ENCODE measurements at places on chromosomes 6 and 20.
A peak's percentile ranks its signal among the peaks of the same experiment; 100 is the strongest.

GRCh38 chr6:17159240-17159639 is 57.4 kb downstream of the STMND1 start:
- no peak for DNase-seq

DNA sequence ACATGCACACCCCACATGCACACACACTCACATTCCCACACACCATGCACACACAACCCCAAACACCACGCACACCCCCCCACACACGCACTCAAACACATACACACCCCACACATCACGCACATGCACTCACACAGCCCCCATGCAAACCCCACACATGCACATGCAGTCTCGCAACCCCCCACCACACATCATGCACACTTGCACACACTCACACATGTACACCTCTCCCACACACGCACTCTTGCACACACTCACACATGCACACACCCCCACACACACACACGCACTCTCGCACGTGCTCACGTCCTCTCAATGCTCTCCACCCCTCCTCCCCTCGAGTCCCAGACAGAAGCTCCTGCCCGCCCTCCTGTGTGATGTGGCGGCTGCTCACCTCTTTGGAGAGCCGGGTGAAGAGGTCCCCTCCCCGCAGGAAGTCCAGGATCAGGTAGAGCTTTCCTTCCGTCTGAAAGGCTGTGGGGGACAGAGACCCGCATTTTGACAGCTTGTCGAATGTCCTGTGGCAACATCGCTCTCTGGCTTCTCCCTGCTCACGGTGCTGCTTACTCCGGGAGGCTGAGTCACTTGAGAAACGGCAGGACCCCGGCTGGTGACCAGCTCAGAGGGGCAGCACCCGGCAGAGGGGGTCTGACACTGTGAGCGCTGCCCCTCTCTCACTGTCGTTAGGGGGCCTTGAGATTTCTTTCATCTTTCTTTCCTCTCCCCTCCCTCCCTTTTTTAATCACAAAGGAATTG is 78.5 kb downstream of the RAMACL start:
- no peak for DNase-seq

DNA sequence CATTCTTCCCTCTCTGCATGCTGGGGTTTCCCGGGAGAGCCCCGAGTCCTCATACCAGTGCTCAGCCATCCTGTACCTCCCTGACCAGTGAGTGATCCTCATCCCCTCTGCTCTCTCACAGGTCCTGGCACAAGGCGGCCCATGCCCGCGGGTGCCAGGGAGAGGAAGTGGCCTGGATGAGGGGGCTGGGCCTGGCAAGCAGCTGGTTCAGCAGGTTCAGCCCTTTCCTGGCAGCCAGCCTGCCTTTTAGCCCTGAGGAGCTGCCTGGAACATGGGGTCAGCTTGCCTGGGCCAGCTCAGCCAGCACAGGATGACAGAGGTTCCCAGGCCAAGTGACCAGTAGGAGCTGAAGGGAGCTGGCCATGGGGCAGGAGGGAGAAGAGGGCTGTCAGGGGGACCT is 10.9 kb downstream of the MOCS1 start:
- no peak for DNase-seq

DNA sequence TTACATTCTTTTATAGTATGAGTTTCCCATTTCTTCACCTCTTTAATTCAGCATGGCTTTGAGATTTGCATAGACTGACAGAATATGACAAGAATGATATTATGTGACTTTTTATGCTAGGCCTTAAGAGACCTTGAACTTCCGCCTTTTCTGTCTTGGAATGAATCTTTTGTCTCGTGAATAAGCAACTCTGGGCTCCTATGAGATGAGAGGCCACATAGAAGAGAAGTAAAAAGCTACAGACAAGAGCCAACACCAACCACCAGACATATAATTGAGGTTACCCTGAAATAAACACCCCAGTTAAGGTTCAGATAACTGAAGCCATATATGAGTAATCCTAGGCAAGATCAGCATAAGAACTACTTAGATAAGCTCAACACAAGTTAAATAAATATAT is 600.8 kb downstream of the MEI4 start:
- no peak for DNase-seq

GRCh38 chr6:127992144-127992543 is 91.3 kb upstream of the THEMIS start:
- DNase-seq: no peak

GRCh38 chr20:50294164-50295088 is 103.8 kb downstream of the CEBPB start:
- no peak for DNase-seq

GRCh38 chr6:999552-999951 is 306.6 kb upstream of the EXOC2 start:
- DNase-seq: no peak

DNA sequence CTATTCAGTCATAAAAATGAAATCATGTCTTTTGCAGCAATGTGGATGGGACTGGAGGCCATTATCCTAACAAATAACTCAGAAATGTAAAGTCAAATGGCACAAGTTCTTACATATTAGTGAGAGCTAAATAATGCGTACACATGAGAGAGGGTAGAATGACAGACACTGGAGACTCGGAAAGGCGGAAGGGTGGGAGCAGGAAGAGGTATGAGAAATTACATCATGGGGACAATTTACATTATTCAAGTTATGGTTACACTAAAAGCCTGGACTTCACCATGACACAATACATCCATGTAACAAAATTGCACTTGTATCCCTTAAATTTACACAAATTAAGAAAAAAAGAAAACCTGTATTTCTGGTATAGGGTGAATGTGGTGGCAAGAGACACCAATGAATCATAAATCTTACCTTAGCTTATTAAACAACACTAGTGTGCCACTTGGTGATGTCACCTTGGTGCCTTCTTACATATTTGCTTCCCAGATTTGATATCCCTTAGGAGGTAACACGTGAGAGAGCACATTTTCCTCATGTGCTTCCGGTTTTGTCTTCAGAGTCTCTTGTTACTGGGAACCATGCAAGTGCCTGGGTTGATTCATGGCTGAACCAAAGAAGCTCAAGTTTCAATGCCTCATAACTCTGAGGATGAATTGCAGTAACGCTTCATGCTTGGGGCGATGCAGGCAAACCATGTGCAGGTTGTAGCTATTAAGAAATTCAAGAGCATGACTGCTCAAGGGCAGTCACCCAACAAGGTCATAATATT is 84.6 kb downstream of the DCDC2 start:
- DNase-seq: no peak

DNA sequence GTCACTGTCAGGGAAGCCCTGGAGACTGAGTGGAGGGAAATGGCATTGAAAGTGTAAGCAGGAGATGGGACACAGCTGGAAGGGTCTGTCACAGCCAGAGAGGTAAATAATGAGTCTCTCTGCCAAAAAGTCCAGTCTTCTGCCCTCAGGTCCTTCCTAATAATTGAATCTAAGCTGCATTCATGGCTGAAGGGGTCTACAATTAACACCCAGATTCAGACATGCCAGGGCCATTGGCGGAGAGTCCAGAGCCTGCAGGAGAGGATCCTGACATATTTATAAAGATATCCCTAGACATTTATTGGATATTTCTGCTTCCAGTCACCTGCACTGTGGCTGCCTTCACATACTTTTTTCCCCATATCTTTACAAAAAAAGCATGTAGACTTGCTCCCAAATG is 89.0 kb downstream of the LRFN2 start:
- DNase-seq: no peak

GRCh38 chr6:55594442-55594841 is 15.4 kb upstream of the HMGCLL1 start:
- DNase-seq: no peak

DNA sequence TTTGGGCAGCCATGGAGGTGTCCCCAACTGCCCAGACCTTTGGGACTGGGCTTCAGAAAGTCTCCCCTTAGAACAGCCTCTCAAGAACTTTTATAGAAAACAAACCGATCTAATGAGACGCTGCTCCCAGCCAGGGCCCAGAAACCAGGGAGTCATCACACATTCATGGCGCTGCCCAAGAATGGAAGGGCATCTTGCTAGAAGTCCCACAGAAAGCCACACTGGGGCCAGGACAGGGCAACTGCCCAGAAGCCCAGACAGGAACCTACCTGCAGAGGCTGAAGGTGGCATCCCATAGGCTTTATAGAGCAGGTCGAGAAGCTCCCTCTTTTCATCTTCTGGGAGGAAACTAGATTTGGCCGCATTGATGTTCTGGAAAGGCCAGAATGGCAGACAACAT is 31.5 kb downstream of the ADA start:
- no peak for DNase-seq

GRCh38 chr20:354298-354977 is 7.5 kb downstream of the NRSN2 start:
- peak; percentile 64 for DNase-seq

- DNase-seq: no peak
Measured at GRCh38 chr6:54801669-54802068, 44.9 kb upstream of the FAM83B start.

DNA sequence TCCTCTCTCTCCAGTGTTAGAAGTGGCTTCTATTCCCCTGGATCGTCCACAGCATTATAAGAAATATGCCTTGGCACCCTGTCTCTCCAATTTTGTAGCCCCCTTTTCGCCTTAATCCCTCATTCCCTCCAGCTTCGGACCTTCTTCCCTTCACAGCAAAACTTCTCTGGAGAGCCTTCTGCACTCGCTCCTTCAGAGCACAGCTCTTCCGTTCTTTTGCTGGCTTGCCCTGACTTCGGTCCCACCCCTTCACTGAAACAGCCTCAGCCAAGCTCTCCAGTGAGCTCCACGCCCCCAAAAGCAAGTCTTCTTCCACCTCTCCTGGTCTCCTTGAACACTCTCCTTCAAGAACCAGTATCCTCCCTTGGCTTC is 134.7 kb upstream of the RNF24 start:
- no peak for DNase-seq

GRCh38 chr6:156161471-156161870 is 615.7 kb upstream of the ARID1B start:
- DNase-seq: no peak

GRCh38 chr6:15841937-15842726 is 179.3 kb upstream of the DTNBP1 start:
- DNase-seq: no peak

DNA sequence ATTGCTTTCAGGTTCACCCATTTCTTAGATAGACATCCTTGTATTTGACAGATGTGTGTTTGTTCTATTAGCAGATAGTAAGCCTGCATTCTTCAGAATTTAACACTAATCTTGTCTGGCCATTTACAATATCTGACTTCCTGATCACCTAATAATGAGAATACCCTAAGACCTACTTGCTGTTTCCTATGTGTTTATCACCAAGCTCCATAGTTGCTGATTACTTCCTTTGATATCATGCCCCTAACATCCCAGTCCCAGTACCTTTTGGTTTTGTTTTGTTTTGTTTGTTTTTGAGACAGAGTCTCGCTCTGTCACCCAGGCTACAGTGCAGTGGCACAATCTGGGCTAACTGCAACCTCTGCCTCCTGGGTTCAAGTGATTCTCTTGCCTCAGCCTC is 143.6 kb upstream of the DST start:
- no peak for DNase-seq

DNA sequence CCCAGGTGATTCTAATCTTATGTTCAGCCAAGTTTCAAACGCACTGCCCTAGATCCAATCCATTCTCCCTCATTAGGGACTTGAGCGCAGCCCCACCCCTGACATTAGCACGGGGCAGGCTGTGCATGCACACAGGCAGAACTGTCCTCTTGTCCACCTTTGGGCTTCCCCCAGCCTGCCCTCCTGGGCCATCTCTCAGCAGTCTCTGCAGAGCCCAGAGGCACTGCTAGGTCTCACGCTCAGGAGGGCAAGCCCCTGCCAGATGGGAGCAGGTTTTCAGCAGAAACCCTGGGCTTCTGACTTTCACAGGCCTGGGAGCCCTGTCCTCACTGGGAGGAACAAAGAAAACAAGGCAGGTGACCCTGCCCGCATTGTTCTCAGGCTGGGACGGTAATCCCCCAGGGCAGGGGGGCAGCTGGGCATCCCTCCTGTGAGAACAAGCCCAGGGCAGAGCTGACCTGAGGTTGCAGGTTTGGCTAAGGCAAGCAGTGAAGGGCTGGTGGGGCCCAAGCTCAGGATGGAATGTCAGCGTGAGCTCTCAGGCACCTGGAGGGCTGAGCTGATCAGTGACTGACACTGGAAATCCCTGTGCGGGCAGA is 24.5 kb downstream of the KCNK5 start:
- no peak for DNase-seq

GRCh38 chr6:152296648-152297376 is 340.4 kb downstream of the SYNE1 start:
- DNase-seq: no peak

DNA sequence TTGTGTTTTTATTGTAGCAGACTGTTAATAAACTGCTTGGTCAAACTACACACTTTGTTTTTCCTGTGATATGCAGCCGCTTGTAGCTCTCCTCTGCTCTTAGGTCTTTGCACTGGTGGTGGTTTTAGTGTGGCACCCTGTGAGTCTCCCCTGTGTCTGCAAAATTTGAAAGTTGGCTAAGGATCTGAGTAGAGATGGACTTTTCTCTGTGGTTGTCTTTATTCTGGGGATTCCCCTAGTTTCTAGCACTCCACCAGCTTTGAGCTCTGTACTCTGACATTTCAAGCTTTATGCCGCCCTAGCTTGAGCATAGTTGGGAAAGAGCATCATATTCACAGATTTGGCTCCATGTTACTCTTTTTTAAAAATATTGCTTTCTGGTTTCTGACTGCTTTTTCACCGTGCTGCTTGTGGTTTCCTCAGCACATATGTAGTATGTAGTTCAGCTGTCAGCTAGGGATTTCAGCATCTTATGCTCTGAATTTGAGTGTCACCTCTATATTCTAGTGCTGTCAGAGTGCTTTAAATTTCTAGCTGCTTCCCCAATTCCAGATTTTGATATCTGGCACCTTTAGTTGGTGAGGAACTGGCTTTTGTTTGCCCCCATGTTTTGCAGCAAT is 25.4 kb downstream of the CDYL start:
- no peak for DNase-seq

GRCh38 chr6:20055916-20056315 is 156.4 kb downstream of the MBOAT1 start:
- no peak for DNase-seq

DNA sequence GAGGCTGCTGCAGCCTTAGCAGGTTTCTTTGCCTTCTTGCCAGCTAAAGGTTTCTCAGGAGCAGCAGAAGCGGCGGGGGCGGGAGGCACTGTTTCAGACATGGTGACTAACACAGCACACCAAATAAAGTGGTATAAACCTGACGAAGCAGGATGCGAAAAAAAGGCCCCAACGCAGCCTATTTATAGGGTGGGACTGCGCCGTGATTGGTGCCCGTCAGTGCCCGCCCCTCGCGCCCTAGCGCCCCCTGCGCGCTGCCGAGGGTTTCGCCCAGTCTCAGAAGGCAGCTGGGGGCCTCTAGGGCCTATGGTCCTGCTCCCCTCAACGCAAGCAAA is 55.0 kb downstream of the TRIM38 start:
- peak; percentile 52 for DNase-seq

- no peak for DNase-seq
Measured at GRCh38 chr6:45706319-45706718, 309.3 kb downstream of the CLIC5 start.
